H4 (cell line): ENCODE measurements at places on chromosomes 2 and 18.

DNA sequence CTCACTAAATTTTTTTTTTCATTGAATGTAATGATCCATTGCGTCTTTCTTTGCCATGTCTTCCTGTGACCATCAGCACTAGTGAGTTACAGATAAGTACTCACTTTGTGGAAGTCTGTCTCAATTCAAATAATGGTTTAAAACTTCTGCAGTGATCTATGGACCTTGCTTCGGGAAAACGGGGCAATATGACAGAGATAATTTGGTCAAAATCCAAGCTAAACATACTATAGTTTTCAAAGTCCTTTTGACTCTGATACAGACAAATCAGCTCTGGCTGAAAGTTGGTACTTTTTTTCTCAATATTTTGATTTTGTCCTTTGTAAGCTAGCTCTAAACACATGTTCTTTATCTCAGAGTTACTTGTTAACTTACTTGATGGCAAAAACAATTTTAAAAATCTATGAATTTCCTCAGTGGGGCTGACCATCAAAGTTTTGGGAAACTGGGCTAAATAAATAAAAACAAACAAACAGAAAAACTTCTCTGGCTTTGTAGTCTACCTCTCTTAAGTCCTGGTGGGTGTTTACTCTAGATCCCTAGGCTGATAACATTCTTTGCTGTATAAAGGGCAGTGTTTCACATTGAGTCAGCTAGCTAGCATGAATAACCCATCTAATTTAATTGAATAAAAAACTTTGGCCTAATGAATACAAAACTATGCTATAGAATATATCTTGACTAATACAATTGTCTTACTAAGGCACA lies 327.6 kb downstream of the RDH14 start:
- DNase-seq = no peak

DNA sequence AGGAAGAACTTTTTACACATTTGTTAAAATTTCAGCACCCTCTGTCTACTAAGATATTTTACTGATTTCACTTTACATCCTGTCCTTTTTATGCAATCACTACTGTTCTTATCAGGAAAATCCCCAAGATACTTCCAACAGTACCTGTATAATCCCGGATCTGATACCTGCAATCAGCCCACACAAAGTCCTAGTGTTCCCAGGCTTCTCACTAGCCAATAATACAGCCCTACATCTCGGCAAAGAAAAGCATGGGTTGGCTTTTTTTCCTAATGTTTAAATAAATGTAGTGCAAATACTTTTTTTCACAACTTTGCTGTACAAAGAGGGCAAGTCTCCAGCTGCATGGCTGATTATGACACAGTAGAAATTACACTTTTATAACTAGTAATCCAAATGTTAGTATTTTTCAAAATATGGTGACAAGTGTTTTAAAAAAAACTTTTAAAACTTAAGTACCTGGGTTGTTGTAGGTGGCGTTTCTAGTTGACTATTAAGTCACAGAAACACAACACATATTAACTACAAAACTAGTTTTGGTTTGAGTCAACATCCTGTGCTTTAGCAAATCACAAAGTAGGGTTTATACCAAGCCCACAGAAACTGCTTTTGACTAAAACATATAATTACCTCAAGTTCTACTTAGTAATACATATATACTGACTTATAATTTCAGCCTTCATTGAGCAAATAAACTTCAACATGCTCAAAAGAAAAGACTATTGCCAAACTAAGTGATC lies 19.5 kb downstream of the CNOT11 start:
- no peak for DNase-seq

DNA sequence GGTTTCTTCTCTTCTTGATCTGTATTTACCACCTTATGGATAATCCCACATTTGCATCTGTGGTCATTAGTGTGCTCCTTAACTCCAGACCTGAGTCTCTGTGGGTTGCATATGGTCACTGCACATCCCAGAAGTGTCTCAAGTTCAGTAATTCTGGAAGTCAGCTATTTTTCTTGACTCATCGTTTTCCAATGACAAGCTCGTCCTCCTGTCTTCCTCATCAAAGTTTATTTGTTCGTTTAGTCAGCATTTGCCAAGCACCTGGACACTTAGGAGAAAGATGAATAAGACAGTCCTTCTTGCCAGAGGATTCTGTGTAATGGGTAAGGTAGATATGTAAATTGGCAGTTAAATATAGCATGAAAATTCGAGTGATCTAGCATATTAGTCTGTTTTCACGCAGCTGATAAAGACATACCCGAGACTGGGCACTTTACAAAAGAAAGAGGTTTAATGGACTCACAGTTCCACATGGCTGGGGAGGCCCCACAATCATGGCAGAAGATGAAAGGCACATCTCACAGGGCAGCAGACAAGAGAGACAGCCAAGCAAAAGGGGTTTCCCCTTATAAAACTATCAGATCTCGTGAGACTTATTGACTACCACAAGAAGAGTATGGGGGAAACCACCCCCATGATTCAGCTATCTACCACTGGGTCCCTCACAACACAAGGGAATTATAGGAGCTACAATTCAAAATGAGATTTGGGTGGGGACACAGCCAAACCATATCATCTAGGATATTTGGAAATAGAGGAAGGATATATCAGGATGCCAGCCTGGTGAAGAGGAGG lies 19.4 kb downstream of the FASTKD2 start:
- no peak for DNase-seq

DNA sequence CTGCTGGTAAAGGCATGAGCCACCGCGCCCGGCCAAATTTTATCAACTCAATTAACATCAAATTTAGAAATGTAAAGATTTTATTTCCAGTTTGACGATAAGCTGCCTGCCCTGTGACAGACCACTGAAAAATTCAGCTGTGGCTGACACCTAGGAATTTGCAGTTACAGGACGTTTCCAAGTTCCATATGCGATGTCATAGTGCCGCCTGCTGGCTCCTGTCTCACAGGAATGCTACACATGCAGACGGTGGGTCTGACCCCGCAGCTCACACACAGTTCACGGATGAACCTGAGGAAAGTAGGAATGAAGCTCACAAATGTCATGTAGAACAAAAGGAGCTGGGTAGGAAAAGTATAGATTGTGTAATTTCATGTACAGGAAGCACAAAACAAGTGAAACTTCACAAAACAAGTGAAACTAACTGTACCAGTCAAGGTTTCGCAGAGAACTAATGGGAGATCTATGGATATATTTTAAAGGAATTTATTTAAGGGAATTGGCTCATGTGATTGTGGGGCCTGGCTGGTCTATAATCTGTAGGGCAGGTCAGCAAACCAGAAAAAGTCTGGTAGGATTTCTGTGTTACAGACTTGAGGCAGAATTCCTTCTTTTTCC lies 13.2 kb upstream of the SEH1L start:
- DNase-seq = peak; percentile 73

- DNase-seq = no peak
These were observed 172.1 kb upstream of the LRRTM1 start for GRCh38 chr2:80476535-80477117.

DNA sequence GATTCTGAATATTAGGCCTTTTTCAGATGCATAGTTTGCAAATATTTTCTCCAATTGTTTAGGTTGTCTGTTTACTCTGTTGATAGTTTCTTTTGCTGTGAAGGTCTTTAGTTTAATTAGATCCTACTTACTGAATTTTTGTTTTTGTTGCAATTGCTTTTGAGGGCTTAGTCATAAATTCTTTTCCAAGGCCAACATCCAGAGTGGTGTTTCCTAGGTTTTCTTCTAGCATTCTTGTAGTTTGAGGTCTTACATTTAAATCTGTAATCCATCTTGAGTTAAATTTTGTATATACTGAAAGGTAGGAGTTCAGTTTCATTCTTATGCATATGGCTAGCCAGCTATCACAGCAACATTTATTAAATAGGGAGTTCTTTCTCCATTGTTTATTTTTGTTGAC lies 404.8 kb downstream of the LNPK start:
- no peak for DNase-seq

GRCh38 chr18:64409511-64409910 lies 260.6 kb upstream of the LINC00305 start:
- DNase-seq = no peak

DNA sequence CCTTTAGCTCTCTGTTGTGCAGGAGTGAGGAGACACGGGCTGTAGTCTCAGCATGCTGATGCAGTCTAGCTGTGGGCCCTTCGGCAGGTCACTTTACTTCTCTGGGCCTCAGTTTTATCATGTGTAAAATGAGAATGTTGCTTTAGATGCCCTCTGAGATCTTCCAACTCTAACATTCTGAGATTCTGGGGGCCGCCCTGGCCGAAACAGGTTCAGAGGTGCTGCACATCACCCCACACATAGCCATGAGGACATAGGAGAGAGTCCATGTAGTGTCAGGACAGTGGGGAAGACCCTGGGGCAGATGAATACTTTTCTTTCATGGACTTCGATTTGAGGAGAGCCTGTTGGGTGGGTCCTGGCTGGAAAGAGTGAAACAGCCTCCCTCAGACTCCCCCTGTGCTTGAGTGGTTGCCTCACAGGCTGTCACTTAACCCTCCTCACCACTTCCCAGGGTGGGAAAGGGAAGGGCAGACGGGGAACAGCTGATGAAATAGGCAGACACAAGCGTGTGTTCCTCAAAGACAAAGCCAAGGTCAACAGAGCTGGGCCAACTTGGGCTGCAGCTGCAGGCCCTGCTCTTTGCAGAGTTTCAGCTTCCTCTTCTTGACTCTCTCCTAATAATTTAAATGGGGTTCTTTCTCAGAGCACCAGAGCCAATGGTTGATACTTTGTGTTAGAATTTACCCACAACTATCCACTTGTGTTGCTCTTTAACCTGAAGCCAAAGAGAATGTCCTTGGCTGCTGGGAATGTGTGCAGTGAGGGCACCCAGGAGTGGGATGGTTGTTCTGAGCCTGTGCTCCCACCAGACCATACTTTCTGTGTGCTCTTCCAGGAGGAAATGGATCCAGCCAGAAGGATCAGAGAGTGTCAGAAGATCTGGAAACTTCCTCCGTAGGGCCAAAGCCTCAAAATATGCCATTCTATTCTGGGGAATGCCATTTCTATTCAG lies 14.7 kb upstream of the MRPL33 start:
- DNase-seq = no peak

- DNase-seq = no peak
These were observed 9.6 kb downstream of the RRM2 start for GRCh38 chr2:10132043-10132575.

DNA sequence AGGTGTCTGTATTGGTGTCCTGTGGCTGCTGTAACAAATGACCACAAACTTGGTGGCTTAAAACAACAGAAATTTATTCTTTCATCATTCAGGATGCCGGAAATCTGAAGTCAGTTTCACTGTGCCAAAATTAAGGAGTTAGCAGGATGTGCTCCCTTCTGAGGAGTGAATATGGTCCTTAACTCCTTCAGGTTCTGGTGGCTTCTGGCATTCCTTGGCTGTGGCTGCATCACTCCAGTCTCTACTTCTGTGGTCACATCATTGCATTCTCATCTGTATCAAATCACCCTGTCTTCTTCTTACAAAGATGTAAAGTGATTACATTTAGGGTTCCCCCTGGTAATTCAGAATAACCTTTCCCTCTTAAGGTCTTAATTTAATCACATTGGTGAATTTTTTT lies 12.6 kb downstream of the GPD2 start:
- DNase-seq = no peak

- no peak for DNase-seq
These were observed 225.8 kb downstream of the SEPTIN10 start for GRCh38 chr2:109387778-109388469.

DNA sequence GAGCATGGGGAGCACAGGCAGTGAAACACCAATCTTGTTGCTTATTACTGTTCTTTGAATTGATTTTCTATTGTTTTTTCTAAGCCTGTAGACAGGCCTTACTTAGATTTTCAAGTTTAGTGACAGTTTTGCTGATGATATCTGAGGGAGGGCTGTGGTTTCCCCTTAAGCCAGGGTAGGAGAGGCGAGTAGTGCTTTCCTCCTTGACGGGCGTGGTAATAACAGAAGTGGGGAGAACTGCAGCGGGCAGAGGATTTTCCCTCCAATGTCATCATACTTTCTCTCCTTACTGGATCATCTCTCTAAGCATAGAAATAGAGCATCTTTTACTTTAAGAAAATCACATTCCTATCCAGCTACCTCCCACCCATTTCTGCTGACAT lies 314.4 kb downstream of the ALK start:
- no peak for DNase-seq
